CD4-positive, alpha-beta T cell treated with Interleukin-17A for 1 hour (primary cell): ENCODE measurements at places on chromosomes 7 and 10.
A peak's percentile ranks its signal among the peaks of the same experiment; 100 is the strongest.

DNA sequence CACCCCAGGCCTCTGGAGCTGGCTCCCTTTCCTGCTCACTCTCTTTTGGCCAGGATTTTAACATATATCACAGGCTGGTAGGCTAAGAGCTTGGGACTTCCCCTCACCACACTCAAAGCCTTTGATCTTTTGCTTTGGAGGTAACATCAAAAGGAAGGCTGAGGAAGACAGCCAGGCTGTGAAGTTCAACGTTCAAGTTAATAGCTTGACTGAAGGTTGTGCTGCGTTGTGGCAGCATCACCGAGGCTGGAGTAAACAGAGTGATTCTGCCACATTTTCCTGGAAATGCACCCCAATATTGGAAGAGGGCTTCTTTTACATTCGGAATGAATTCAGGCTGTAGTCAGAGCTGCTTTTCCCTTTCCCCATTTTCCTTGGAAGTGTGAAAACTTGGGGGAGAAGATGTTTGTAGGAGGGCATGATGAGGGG lies 57.3 kb downstream of the TCF7L2 start:
- DNase-seq = peak; percentile 73

DNA sequence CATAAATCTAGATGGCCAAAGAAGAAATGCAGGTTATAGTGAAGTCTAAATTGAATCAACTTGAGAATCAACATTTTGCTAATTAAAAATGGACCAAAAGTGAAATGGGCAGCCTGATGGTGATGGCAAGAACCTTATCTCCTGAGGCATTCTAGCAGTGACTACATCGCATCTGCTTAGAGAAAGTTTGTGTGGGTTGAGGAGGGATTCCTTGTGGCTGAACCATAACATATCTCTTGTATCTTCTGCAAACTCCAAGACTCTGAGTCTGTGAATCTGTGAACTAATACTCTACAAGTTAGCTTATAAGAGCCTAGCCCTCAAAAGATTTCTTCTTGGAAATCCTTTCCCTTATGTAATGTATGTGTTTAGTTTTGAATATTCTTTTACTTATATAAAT lies 85.6 kb downstream of the PRKG1 start:
- no peak for DNase-seq

DNA sequence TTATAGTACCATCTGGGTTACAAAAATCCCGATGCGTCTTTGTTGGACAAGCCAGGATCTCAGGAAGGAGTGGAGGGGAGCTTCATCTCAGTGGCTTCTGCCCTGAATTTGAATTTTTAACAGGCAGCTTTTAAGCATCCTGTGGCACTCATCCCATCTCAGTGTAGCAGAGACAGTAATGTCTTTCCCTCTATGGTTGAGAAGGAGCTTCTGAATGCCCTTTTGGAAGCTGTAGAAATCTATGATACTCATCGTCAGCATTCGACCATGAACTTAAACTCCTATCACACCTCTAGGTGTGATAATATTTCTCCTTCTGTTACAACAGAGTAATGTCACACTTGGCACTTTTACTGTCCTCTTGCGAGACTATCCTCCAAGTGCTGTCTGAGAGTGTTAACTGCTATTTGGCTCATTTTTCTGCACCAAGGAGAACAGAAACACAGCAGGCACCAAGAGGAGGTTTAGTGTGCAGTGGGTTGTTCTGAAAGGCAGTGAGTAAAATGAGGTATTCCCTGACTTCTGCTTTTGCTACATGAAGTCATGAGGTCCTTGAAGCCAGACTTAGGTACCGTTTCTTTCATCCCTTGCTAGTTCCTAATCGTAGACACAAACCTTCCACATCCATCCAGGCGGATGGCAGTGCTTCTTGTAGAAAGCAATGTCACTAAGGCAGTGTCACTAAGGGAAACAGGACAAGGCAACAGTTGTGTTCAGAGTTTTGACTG lies 177.4 kb downstream of the CELF2 start:
- no peak for DNase-seq

- DNase-seq = peak; percentile 20
Measured at GRCh38 chr10:59887972-59888640, 18.2 kb downstream of the CCDC6 start.

DNA sequence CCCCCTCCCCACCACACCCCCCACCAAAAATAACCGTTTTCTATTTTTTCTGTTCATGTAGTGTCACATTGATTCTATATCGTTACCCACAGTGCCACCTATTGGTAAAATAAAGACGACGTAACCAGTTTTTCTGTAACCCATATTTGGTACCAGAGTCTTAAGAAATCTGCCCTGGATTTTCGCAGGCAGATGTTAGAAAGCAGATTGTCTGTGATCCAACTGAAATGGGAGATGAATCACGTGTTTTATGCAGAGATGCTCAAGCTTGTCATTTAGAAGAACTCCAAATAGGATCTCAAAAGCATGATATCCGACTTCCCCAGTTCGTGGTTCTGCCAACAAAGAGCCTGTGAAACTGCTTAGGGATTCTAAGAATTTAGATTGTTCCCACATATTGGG lies 261.1 kb upstream of the CSTF2T start:
- peak; percentile 34 for DNase-seq

DNA sequence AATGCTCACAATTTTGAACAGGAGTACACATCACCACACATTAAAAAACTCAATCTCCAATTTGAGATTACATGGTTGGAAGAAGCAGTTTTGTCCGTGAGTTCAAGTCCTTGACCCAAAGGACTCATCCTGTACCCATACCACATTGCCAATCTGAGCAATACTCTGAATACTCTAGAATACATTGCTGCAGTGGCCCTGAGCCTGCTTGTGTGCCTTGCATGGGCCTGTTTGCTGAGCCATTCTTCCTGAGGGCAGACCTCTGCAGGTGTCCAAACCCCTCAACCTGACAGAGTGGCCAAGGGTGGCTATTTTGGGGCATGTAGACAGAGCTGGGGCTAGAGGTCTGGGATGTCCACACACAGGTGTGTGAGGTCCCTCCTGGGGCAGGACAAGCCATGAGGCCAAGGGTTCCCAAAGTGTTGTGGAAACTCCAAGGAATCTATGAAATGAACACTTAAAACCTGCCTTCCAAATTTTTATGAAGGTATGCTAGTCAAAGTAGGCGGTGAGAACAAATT lies 15.5 kb downstream of the AGMO start:
- DNase-seq = no peak

GRCh38 chr10:3671386-3671955 lies 113.5 kb downstream of the KLF6 start:
- no peak for DNase-seq

GRCh38 chr10:11498399-11498798 lies 113.1 kb downstream of the USP6NL start:
- no peak for DNase-seq

DNA sequence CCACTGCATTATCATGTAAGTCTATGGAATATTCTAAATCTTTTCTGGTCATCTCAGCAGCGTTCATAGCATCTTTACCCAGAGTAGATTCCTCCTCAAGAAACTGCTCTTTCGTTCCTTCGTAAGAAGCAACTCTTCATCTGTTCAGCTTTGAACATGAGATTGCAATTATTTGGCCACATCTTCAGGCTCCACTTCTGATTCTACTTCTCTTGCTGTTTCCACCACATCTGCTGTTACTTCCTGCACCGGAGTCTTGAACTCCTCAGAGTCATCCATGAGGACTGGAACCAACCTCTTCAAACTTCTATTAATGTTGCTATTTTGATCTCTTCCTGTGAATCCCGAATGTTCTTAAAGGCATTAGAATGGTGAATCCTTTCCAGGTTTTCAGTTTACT lies 12.7 kb downstream of the CHST12 start:
- no peak for DNase-seq

DNA sequence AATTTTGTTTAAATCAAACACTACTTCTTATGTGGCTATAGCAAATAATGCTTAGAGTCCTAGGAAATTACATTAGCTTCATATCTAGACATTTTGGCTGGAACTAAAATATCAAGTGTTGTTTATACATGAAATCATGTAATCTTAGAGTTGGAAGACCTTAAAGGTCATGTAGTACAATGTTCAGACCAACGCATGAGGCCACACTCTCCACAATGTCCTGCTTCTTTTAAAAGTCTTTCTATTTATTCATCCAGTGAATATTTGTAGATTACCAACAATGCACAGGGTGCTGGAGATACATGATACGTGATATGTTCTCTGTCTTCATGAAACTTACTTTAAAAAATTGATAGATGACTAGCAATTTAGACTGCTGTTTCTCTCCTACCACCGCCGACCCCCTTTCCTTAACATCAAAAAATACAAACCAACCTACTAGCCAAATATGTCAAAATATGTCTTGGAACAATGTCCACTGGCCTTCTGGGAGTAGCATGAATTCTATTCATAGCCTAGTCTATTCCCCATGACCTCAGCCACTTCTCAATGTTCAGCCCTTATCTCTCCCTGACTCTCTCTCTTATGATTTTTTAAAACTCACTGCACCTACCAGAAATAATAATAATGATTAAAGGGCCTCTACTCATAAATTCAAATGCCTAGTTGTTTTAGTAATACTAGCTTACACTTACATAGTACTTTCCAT lies 59.5 kb upstream of the CAV2 start:
- no peak for DNase-seq

DNA sequence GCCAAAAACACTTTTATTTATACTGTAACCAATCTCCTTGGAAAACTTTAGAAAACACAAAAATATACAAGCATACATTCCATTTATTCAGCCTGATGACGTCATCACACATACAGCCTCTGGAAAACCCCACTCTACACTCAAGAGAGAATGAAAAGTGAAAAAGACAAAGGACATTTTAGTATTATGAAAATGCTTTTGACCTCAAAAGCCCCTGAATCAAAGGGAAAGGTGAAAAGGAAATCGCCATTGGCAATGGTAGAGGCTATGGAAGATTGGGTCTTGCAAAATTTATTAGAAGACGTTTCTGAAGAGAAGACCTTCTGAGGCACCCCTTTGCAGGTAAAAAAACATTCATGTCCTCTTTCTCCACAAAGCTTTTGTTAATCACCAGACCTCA lies 82.9 kb upstream of the STRIP2 start:
- DNase-seq = no peak

DNA sequence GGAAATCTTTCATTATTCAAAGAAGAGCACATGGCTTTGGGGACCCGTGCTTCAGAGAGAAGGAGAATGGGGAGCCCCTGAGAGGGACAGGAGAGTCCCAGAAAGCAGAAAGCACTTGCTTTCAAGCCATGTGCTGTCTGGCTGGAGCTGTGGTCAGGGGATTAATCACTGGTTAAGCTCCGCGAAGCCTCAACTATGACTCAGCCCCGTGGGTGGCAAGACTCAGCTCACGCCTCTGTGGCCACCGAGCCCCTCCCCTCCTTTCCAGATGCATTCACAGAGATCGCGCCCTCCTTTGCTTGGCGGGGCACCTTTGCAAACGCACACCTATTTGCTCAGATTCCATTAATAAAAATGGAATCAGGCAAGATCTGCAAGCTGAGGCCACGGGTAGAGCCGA lies 202.9 kb upstream of the TCERG1L start:
- no peak for DNase-seq

GRCh38 chr7:99497766-99498545 lies 2.1 kb downstream of the ZNF394 start:
- DNase-seq = peak; percentile 43

GRCh38 chr10:61747307-61747706 lies 84.6 kb downstream of the CABCOCO1 start:
- no peak for DNase-seq

DNA sequence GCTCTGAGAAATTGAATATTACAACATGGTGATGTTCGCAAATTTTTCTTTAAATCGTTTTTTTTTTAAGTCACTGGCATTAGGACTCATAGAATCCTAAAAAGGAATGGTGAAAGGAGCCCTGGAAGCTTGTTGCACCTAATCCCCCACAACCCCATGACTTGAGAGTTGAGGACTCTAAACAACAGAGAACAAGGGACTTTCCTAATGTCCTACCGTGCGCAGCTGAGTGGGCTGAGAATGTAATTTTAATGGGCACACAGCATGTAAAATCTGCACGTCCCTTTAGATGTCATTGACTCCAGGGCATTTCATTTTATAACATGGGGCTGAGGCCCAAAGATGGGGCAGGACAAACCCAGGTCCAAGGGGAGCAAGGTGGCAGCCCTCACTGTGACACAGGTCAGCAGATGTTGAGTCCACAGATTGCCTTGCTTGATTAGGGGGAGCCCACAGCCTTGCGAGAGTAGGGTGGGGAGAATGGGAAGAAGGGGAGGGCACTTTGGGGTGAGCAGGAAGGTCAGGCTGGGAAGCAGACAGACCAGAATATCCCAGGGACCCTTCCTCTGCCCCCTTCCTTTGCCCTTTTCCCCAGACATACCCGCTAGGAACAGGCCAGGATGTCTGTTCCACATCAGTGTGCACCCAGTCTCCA lies 208.4 kb upstream of the ZMIZ1 start:
- no peak for DNase-seq

- DNase-seq = no peak
Measured at GRCh38 chr10:103610083-103610472, 116.6 kb downstream of the NEURL1 start.

DNA sequence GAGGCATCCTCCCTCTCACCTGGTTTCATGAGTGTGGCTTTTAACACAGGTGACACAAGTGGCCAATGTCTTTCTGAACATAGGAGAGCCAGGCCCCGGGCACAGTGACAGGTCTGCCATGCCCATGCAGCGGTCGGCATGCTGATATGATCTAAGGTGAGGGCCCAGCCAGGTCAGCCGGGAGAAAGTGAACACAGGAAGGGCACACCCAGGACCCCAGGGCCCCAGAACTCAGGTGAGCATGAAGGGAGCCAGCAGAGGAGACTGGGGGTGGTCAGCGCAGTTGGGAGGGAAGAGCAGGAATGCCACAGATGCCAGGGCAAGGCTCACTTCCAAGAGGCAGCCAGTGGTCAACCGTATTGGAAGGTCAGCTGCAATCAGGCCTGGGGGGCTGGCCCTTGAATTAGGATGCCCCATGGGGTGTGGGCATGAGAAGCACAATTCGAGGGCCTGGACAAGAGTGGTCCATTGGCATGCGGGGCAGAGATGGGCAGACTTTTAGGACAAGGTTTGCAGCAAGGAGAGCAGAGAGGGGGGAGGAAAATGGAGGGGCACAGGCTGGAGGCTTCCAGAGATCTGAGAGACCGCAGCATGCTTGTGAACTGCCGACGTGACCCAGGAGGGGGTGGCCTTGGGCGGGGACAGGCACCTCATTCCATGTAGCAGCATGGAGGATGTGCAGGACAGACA lies 3.9 kb upstream of the INPP5A start:
- DNase-seq = no peak

GRCh38 chr10:51800725-51801424 lies 101.5 kb upstream of the CSTF2T start:
- no peak for DNase-seq

DNA sequence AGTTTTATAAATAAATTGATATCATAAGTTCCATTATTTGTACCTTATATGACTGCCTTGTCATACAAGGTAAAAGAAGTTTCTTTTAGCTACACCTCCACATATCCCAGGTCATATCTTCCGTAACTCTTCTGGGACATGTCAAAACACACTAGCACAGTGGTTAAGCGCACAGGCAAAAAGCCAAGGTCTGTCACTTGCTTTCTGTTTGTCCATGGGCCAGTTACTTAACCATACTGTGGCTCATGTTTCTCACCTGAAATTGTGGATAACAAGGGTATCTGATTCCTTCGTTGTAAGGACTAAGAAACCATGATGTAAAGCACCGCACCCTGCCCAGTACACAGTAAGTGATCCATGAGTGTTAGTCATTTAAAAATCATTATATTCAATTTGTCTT lies 56.2 kb downstream of the SEMA3D start:
- no peak for DNase-seq

GRCh38 chr7:101913247-101913721 lies 95.9 kb downstream of the CUX1 start:
- no peak for DNase-seq
